ENCODE measurements at places on chromosomes 1 and 21. TPM values are rescaled to one million over a fixed set of nuclear protein-coding genes. Genes with fewer than 3 reads are reported as not detected.

Gene ZNF593OS
- not detected for total RNA-seq

Gene LCE2D
- total RNA-seq = not detected

Gene GPR61
- not detected for total RNA-seq

Gene TRIM45
- total RNA-seq = 4.1 TPM

Gene OR2L8
- not detected for total RNA-seq

Gene A3GALT2
- not detected for total RNA-seq

Gene CD52
- total RNA-seq = 13.1 TPM

Gene LYSMD1
- total RNA-seq = 6.8 TPM

Gene CLCA2
- 1.7 TPM for total RNA-seq

Gene CAMK1G
- not detected for total RNA-seq

Gene MPL
- 0.12 TPM for total RNA-seq

Gene INSRR
- not detected for total RNA-seq

GRCh38 chr1:30111431-30111830 is 612.0 kb downstream of the MATN1 start:
- peak; percentile 57 for DNase-seq
- no peak overlapping the region for H3K27ac ChIP-seq
- no peak overlapping the region for H3K4me3 ChIP-seq
- no peaks in the 10 kb centered on the region for H3K4me1 ChIP-seq

DNA sequence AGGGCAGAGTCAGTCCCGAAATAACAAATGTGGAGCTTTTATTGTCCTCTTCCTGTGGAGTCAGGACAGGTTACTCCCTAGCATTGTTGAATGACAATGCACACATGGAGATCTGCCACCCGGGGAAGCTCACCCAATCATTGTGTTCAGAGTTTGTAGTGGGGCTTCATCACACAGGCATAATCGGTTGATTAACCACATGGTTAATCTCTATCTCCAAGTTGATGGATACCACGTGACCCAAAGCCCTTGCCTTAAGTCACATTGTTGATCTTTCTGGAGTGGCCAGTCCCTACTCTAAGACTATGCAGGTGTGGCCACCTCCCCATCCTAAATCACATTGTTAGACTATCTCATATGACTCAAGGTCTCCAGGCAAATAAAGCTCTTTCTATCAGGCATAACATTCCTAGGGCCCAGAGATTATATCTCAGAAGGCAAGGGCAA is 2.6 kb upstream of the C1orf141 start:
- no peaks in the 10 kb centered on the region for H3K27me3 ChIP-seq
- H3K4me1 ChIP-seq = no peaks in the 10 kb centered on the region
- H3K4me3 ChIP-seq = no peak overlapping the region
- H3K27ac ChIP-seq = peak overlapping the region; percentile 80
- no peaks in the 10 kb centered on the region for H3K36me3 ChIP-seq

GRCh38 chr1:242043165-242043564 is 44.3 kb upstream of the MAP1LC3C start:
- H3K27ac ChIP-seq = no peak overlapping the region
- no peak overlapping the region for H3K4me3 ChIP-seq
- H3K4me1 ChIP-seq = no peaks in the 10 kb centered on the region
- H3K36me3 ChIP-seq = no peaks in the 10 kb centered on the region
- H3K27me3 ChIP-seq = no peaks in the 10 kb centered on the region

GRCh38 chr1:31659889-31660288 is 15.2 kb upstream of the PEF1 start:
- no peaks in the 10 kb centered on the region for H3K27me3 ChIP-seq
- DNase-seq = no peak
- H3K27ac ChIP-seq = no peak overlapping the region

- H3K27me3 ChIP-seq = no peaks in the 10 kb centered on the region
- H3K27ac ChIP-seq = no peak overlapping the region
- H3K4me1 ChIP-seq = no peaks in the 10 kb centered on the region
- no peaks in the 10 kb centered on the region for H3K36me3 ChIP-seq
- H3K4me3 ChIP-seq = no peak overlapping the region
Measured at GRCh38 chr1:79255421-79255820, 248.9 kb upstream of the ADGRL4 start.

GRCh38 chr1:206633708-206634121 is 1.6 kb upstream of the DYRK3 start:
- H3K4me3 ChIP-seq = no peak overlapping the region
- no peak overlapping the region for H3K27ac ChIP-seq
- DNase-seq = no peak
- no peaks in the 10 kb centered on the region for H3K36me3 ChIP-seq
- H3K27me3 ChIP-seq = no peaks in the 10 kb centered on the region

GRCh38 chr21:28272272-28272992 is 720.2 kb downstream of the LTN1 start:
- no peaks in the 10 kb centered on the region for H3K4me1 ChIP-seq
- no peak overlapping the region for H3K4me3 ChIP-seq
- DNase-seq = no peak
- no peaks in the 10 kb centered on the region for H3K36me3 ChIP-seq

GRCh38 chr21:32030146-32030652 is 157.4 kb downstream of the HUNK start:
- DNase-seq = no peak
- H3K36me3 ChIP-seq = no peaks in the 10 kb centered on the region
- no peaks in the 10 kb centered on the region for H3K27me3 ChIP-seq

- no peak overlapping the region for H3K4me3 ChIP-seq
- H3K36me3 ChIP-seq = no peaks in the 10 kb centered on the region
- H3K4me1 ChIP-seq = no peaks in the 10 kb centered on the region
Measured at GRCh38 chr1:183388735-183389134, 29.4 kb downstream of the NMNAT2 start.

GRCh38 chr1:27367160-27367650 is 444 bp upstream of the MAP3K6 start:
- H3K36me3 ChIP-seq = no peaks in the 10 kb centered on the region
- DNase-seq = no peak
- peak overlapping the region; percentile 93 for H3K27ac ChIP-seq
- peaks cover 4% of the 10 kb centered on the region for H3K4me1 ChIP-seq
- peak overlapping the region; percentile 67 for H3K4me3 ChIP-seq
- H3K27me3 ChIP-seq = no peaks in the 10 kb centered on the region

DNA sequence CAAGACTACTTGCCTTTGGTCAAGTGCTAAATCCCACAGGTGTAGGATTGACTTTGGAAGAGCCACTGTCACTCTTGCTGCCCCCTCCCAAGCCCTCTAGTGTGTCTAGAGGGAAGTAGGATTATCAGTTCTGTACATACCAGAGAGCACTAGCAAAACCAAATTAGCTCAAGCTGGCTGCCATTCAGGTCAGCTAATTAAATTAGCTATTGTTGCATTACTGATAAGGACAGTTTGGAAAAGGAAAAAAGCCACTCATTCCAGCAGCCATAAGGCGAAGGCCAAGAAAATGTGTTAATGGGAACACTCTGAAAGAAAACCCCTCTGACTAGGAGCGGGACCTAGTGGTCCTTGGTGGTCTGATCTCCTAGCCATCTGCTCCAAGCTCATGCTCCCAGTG is 321.7 kb downstream of the PBX1 start:
- DNase-seq = no peak
- no peak overlapping the region for H3K27ac ChIP-seq
- no peaks in the 10 kb centered on the region for H3K27me3 ChIP-seq
- H3K4me1 ChIP-seq = no peaks in the 10 kb centered on the region

- no peaks in the 10 kb centered on the region for H3K4me1 ChIP-seq
- no peak for DNase-seq
- no peak overlapping the region for H3K27ac ChIP-seq
- no peaks in the 10 kb centered on the region for H3K36me3 ChIP-seq
- H3K27me3 ChIP-seq = no peaks in the 10 kb centered on the region
- no peak overlapping the region for H3K4me3 ChIP-seq
Measured at GRCh38 chr1:100785470-100786052, 66.0 kb downstream of the VCAM1 start.

DNA sequence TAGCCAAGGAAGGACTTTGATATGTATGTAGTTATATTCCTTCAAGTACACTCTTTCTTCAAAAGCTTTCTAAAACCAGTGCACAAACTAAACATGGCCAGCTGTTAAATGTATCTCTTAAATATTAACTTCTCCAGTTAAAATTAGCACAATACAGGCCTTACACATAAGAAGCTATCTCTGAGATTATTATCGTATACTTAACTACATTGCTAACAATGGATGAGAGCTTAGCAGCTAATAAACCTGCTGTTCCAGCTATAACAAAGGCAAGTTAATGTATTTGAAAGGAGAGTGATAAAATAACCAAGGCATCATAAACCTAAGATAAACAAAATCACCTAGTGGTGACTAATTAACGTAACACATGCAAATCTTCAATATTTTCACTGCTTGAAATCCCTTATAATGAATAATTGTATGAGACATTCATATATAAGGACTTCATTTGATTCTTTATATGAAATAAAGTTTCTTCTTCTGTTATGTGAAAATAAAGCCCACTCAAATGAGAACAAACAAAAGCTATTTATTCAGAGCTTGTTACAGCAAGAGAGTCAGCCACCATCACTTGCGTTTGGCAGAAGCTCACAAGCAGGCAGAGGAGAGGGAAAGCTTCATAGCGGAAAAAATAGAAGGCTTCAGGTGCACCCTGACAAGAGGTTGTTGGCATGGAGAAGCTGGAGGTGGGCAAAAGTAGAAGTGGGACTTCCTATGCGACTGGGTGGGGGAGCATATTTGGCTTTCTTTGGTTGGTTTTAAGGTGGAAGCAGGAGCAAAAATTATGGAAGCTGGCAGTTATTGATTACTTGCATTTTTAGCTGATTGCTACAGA is 274.1 kb upstream of the CHRM3 start:
- no peaks in the 10 kb centered on the region for H3K27me3 ChIP-seq
- H3K4me3 ChIP-seq = no peak overlapping the region
- H3K27ac ChIP-seq = no peak overlapping the region
- no peak for DNase-seq

DNA sequence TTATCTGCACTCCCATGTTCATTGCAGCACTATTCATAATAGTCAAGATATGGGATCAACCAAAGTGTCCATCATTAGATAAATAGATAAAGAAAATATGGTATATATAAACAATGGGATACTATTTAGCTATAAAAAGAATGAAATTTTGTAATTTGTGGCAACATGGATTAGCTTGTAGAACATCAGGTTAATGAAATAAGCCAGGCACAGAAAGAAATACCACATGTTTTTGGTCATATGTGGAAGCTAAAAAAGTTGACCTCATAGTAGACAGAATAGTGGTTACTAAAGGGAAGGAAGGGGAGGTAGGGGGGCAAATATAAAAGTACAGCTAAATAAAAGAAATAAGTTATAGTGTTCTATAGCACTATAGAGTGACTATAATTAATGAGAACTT is 68.5 kb downstream of the SCMH1 start:
- no peaks in the 10 kb centered on the region for H3K27me3 ChIP-seq
- no peaks in the 10 kb centered on the region for H3K4me1 ChIP-seq
- no peaks in the 10 kb centered on the region for H3K36me3 ChIP-seq
- no peak overlapping the region for H3K4me3 ChIP-seq

- H3K4me1 ChIP-seq = no peaks in the 10 kb centered on the region
- no peak overlapping the region for H3K4me3 ChIP-seq
- no peak for DNase-seq
- H3K27ac ChIP-seq = no peak overlapping the region
- H3K36me3 ChIP-seq = no peaks in the 10 kb centered on the region
Measured at GRCh38 chr1:15171271-15171908, 17.8 kb downstream of the TMEM51 start.

DNA sequence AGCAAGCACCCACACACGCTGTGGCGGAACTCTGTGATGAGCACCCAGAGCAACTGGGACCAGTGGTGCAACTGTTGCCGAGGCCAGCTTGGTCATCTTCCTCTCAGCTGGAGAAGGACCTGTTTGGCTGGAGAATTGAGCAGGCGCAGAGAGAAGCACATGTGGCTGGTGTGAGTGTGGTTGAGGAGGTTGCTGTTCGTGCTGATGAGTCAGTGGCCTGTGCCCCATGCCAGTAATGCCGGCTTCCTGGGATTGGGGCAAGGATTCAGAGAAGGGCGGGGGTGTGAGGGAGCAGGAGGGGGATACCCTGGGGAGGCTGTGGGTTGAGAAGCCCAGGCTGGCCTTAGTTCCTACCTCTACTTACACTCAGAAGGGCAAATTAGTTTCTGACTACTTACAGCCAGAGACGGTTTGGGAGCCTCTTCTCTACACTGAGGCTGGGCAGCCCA is 57.5 kb upstream of the EPS8L3 start:
- H3K36me3 ChIP-seq = no peaks in the 10 kb centered on the region
- H3K27ac ChIP-seq = peak overlapping the region; percentile 44
- DNase-seq = peak; percentile 52
- H3K4me3 ChIP-seq = no peak overlapping the region
- no peaks in the 10 kb centered on the region for H3K27me3 ChIP-seq

DNA sequence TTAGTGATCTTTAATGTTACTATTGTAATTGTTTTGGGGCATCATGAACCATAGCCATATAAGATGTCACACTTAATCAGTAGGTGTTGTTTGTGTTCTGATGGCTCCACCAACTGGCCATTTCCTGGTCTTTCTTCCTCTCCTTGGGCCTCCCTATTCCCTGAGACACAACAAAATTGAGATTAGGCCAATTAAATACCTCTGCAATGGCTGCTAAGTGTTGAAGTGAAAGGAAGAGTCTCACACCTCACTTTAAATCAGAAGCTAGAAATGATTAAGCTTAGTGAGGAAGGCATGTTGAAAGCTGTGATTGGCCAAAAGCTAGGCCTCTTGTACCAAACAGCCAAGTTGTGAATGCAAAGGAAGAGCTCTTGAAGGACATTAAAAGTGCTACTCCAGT is 30.7 kb downstream of the PPP2R5A start:
- no peaks in the 10 kb centered on the region for H3K27me3 ChIP-seq
- no peaks in the 10 kb centered on the region for H3K36me3 ChIP-seq
- DNase-seq = peak; percentile 25
- H3K27ac ChIP-seq = no peak overlapping the region
- no peaks in the 10 kb centered on the region for H3K4me1 ChIP-seq

DNA sequence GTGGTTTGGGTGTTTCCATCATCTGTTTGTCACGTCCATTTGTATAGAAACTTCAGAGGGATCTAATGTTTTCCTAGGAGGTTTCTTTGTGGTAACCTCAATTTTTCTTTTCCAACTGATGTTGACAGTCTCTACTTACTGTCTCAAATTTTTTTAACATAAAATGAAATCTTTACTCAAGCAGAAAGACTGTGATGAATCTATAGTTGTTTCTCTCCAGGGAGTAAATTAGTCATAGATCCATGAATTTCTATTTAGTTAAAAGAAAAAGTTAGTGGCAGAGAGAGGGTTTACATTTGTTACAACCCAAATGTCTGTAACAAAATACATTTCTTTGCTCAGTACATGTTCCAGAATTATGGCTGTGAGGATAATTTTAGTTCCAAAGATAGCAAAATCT is 161.6 kb downstream of the DISP1 start:
- H3K4me3 ChIP-seq = no peak overlapping the region
- H3K27me3 ChIP-seq = no peaks in the 10 kb centered on the region
- no peaks in the 10 kb centered on the region for H3K4me1 ChIP-seq
- no peaks in the 10 kb centered on the region for H3K36me3 ChIP-seq
- DNase-seq = no peak

GRCh38 chr1:242081446-242081845 is 82.5 kb upstream of the MAP1LC3C start:
- H3K4me3 ChIP-seq = no peak overlapping the region
- no peaks in the 10 kb centered on the region for H3K36me3 ChIP-seq
- no peak for DNase-seq
- H3K27ac ChIP-seq = no peak overlapping the region
- H3K27me3 ChIP-seq = no peaks in the 10 kb centered on the region
- no peaks in the 10 kb centered on the region for H3K4me1 ChIP-seq

DNA sequence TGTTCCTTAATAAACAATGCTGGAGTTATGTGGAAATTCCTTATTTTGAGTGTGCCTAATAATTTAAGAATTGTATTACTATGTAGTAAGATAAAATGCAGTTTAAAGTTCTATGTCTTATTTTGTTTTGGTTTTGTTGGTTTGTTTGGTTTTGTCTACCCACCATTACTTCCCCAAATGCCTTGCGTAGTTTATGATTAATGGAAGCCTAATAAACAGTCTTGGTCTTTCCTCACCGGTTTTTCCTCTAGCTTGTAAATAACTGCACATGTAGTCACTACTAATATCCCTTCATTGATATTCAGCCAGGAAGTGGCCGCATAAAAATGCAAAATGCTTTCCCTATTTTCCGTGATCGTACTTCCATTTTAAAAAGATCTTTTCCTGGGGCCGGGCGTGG is 2.9 kb downstream of the SDCCAG8 start:
- no peak overlapping the region for H3K27ac ChIP-seq
- H3K4me3 ChIP-seq = no peak overlapping the region

All from colonic mucosa (tissue), 4 donors.